NCI-H1105 (cell line): ENCODE measurements at places on chromosomes 12 and 14.

- no peak for DNase-seq
Observed at GRCh38 chr12:58139894-58140293, 198.5 kb downstream of the ATP23 start.

DNA sequence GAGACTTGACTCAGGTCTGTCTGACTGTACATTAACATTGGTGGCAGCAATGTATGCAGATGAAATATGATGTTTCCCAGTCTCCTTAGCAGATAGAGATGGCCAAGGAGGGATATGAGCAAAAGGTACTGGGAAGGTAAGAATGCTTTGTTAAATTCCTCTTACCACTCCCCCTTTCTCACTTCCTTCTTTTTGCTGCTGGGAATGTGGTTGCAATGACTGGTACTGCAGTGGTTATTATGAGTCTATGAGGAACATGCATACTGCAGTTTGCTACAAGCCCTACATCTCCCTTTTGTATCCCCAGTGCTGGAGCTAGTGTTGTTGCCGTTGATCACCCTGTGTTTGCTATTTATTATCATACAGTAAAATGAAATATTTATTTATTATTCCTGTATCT, 35.9 kb downstream of the ALDH1L2 start:
- DNase-seq: no peak

DNA sequence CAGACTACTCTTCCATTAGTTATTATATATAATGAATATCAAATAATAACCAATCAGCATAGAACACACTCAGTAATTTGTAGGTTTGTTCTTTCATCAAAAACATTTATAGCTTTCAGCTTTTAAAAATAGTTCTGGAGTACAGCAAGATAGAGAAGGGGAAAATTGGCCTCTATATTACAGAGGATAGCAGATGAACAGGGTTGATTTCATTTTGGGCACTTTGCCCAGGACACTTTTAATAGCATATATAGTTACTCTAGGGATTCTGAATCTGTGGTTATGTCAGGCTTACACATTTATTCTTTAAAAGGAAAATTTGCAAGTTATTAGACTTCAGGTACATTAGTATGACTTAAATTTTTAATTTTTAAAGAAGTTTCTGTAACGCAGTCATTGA, 52.6 kb downstream of the IFT81 start:
- no peak for DNase-seq

GRCh38 chr14:106841701-106842100, 1315.3 kb downstream of the TMEM121 start:
- DNase-seq: no peak

DNA sequence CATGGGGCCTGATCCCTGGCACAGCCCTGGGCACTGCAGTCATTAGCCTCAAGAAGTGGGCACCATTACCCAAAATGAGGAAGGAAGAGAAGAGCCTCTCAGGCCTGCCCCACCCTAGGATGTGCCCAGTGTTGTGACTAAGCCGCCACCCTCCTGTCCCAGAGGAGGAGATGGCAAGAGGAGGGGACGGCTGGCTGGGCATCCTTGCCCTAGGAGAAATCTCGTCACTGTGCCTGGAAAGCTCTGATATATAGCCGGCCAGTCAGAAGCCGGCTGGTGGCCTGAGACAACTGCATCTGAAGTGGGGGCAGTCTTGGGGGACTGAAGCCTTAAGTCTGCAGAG, 115.2 kb downstream of the LGMN start:
- no peak for DNase-seq
